ENCODE measurements at places on chromosomes 1 and 21. TPM values are rescaled to one million over a fixed set of nuclear protein-coding genes. Genes with fewer than 3 reads are reported as not detected.

- no peak for DNase-seq
- no peak overlapping the region for H3K27ac ChIP-seq
- H3K27me3 ChIP-seq, result no peaks in the 10 kb centered on the region
- no peaks in the 10 kb centered on the region for H3K4me1 ChIP-seq
Measured at GRCh38 chr21:35095859-35096291, 46.8 kb upstream of the RUNX1 start.

GRCh38 chr1:223531742-223532341 lies 133.7 kb downstream of the CAPN8 start:
- DNase-seq, result peak; percentile 80
- no peak overlapping the region for H3K27ac ChIP-seq
- no peaks in the 10 kb centered on the region for H3K4me1 ChIP-seq
- H3K4me3 ChIP-seq, result no peak overlapping the region
- H3K27me3 ChIP-seq, result peaks cover 1% of the 10 kb centered on the region

DNA sequence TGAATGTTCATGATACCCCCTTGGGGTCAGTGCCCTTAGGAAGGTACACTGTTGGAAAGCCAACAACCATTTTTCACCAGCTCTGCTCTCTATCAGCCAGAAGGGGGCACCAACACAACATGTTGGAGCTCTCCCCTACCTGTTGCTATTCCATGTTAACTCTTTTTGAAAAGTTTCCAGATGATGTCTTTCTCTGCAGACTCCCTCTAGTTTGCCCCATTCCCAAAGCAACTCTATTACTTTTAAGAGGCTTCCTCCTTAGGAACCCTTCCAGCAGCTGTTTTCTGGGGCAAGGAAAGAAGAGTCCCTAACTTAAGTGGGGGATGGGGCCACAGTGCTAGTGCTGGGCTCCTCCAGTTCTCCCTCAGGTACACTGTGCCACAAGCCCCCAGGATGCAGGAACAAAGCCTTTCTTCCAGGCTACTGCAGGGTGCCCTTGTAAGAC lies 22.9 kb upstream of the NDC1 start:
- DNase-seq, result peak; percentile 24
- H3K36me3 ChIP-seq, result no peaks in the 10 kb centered on the region
- H3K27ac ChIP-seq, result no peak overlapping the region
- no peaks in the 10 kb centered on the region for H3K27me3 ChIP-seq
- peaks cover 7% of the 10 kb centered on the region for H3K4me1 ChIP-seq

DNA sequence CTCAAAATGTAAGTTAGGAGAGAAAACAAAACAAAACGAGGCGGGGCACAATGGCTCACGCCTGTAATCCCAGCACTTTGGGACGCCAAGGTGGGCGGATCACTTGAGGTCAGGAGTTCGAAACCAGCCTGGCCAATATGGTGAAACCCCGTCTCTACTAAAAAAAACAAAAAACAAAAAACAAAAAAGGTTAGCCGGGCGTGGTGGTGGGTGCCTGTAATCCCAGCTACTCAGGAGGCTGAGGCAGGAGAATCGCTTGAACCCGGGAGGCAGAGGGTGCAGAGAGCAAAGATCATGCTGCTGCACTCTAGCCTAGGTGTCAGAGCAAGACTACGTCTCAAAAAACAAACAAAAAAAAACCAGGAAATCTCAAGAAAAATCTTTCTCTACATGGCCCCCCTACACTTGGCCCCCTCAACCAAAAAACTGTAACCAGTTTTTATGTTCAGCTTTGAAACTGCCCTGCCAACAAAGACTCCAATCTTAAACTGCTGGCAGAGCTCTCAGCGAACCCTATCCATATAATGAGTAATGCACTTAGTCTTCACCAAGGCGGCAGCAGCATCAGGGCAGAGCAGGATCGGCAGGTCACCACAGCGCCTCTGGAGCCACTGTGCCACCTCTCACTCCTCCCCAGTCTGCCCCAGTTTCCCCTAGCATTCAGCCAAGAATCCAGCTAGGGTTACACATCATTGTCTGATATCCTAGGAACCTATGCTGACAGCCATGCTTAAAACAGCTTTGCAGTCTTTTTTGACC lies 71.7 kb downstream of the JAK1 start:
- no peaks in the 10 kb centered on the region for H3K27me3 ChIP-seq
- H3K4me1 ChIP-seq, result peaks cover 2% of the 10 kb centered on the region
- H3K27ac ChIP-seq, result no peak overlapping the region
- DNase-seq, result no peak
- no peaks in the 10 kb centered on the region for H3K36me3 ChIP-seq

DNA sequence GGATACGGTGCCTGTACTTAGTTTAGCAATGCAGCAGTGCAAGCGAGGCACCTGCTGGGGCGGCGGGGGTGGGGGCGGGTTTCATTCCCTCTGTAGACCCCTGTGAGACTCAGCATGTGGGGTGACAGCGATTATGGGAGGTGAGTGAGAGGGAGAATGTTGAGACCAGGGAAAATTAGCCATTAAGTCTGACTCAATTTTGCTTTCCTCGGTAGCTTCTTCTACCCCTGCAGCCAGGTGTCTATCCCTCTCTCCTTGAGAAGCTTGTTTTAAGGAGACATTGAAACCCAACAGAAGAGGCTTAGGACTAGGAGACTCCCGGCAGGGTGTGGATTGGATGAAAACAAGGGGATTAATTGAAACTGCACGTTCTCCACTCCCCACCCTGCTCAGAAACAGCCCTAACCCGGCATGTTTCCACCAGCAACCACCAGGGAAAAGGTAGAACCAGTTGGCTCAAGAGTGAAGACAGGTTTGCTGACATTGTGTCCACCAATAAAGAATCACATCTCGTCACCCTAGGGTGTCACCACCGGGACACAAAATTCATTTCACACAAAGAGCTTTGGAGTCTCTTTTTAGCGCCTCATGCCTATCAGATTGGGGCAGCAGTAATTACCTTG lies 20.6 kb upstream of the ATF3 start:
- H3K4me3 ChIP-seq, result no peak overlapping the region
- H3K27ac ChIP-seq, result no peak overlapping the region
- no peaks in the 10 kb centered on the region for H3K36me3 ChIP-seq
- H3K27me3 ChIP-seq, result peaks cover 4% of the 10 kb centered on the region

- no peak for DNase-seq
- no peak overlapping the region for H3K27ac ChIP-seq
- H3K36me3 ChIP-seq, result no peaks in the 10 kb centered on the region
- H3K27me3 ChIP-seq, result no peaks in the 10 kb centered on the region
- H3K4me3 ChIP-seq, result no peak overlapping the region
Measured at GRCh38 chr21:46518983-46519583, 60.4 kb downstream of the DIP2A start.

DNA sequence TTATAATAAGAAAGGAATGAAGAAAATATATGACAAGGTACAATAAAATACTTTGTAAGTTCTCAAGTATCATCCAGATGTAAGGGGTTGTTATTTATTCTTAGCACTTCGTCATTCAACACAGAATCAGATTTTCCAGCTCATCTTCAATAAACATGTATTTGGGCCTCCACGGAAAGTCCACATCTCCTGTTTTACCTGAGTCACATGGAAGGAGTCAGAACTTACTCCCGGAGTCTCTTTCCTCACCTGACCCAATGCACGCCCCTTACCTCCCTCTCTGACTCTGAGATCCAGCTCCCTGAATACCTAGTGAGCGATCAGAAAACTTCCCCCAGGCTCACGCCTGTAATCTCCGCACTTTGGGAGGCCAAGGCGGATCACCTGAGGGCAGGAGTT lies 1.5 kb upstream of the PMVK start:
- peak overlapping the region; percentile 99 for H3K4me3 ChIP-seq
- peaks cover 2% of the 10 kb centered on the region for H3K27me3 ChIP-seq
- H3K27ac ChIP-seq, result peak overlapping the region; percentile 99
- H3K36me3 ChIP-seq, result no peaks in the 10 kb centered on the region

GRCh38 chr1:168923521-168924136 lies 182.9 kb upstream of the ATP1B1 start:
- no peaks in the 10 kb centered on the region for H3K4me1 ChIP-seq
- peaks cover 3% of the 10 kb centered on the region for H3K27me3 ChIP-seq
- no peak overlapping the region for H3K4me3 ChIP-seq
- H3K36me3 ChIP-seq, result no peaks in the 10 kb centered on the region
- H3K27ac ChIP-seq, result no peak overlapping the region
- DNase-seq, result no peak

VASH2 gene
- total RNA-seq, result 59.8 TPM

RGS13 gene
- not detected for total RNA-seq

CFHR2 gene
- total RNA-seq, result not detected

GOLT1A gene
- not detected for total RNA-seq

EDARADD gene
- 0.98 TPM for total RNA-seq

ZSWIM5 gene
- 23.6 TPM for total RNA-seq

SUMO3 gene
- total RNA-seq, result 63.5 TPM

S100A7A gene
- total RNA-seq, result not detected

MIXL1 gene
- 0.54 TPM for total RNA-seq

Data from glutamatergic neuron (in vitro differentiated cells).